Pulmonary artery endothelial cell (primary cell): ENCODE measurements at places on chromosomes 11 and 22.

DNA sequence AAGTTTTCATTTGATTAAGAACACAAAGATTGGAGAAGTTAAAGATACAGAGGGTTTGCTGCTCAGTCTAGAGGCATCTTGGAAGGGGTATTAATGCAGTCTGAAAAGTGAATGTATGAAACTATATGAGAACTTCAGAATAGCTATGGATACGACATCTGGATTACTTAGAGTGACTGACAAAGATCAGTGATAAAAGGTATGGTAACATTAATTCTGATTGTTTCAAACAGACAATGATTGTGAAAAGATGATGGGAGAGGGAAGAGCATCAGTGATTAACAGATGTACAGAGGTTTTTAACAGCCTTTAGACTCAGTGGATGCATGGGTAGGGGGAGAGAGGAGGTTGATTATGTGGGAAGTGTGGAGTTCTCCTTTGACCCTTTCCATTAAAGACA lies 919.4 kb upstream of the CNTN5 start:
- no peak for DNase-seq

DNA sequence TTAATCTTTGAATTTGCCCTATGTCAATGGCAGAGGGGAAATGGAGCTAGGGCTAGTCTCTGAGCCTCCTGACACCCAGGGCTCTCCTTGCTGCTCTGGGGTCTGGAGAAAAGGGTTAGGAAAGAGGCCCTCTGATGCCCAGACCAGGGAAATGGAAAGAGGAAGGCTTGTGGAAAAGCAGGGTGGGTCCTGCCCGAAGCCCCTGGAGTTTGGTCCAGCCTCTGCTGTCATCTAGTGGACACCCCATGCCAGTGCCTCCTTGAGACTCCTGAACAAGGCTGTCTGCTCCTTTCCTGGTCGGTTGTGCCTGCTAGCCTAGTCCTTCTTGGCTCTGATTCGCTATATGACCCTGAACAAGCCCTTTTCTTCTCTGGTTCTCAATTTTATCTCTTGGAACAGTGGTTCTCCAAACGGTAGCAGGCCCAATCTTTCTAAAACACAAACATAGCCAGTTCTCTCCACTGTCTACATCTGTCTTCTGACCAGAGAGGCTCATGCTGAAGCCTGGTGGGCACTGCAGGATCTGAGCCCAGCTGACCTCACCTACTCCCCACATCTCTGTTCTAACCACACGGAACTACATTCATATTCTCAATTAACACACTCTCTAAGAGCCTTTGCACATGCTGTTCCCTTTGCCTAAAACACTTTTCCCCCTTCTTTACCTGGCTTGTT lies 8.8 kb upstream of the PLA2G3 start:
- peak; percentile 72 for DNase-seq

- DNase-seq = no peak
Measured at GRCh38 chr11:92859156-92859690, 110.2 kb upstream of the MTNR1B start.

DNA sequence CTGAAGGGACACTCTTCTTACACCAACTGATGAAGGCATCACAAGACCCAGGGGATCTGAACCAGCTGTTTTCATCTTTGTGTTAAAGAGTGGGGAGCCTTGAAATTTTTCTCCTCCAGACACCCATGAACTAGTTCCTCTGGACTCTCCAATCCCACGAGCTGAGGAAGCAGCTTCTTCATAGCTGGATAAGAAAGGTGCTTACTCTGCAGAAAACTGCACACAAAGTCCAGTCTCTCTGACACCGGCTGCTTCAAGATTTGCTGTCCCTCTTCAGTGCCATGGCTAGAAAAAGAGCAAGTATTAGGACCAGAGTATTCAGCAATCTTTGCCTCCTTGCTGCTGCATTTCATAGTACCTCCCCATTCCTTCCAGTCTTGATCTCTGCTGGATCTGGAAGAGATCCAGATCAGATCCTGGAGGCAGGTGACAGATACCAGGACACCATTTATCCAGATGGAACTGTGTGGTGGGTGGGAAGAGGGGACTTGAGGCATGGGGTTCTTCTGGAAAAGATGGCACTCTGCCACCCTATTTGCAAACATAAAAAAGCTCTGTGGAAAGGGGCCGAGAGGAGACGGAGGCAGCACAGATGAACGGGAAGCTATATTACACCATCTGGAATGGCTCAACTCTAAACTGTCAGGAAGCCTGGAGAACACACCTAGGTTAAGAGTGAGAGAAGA lies 25.5 kb downstream of the IL18BP start:
- DNase-seq = no peak

GRCh38 chr22:20240447-20240764 lies 27.7 kb downstream of the RTN4R start:
- DNase-seq = no peak

DNA sequence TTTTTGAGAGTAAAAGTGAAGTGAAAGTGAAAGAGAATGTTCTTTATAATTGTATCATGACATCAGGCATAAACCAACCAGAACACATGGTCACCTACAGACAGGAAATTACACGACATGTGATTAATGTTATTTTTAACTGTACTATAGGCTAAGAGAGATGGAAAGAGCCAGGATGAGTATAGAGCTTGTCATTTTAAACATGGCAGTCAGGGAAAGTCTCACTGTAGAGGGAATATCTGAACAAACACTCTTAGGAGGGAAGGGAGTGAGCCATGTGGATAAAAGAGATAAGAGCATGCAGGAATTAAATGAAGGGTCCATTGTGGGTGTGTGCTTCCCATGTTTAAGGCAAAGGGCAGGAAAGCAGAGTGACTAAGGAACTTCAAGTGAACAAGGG lies 599.1 kb upstream of the FAT3 start:
- no peak for DNase-seq

GRCh38 chr11:120956710-120957495 lies 67.0 kb upstream of the TBCEL start:
- no peak for DNase-seq

- DNase-seq = no peak
Measured at GRCh38 chr11:119741369-119742262, 12.6 kb upstream of the NECTIN1 start.

DNA sequence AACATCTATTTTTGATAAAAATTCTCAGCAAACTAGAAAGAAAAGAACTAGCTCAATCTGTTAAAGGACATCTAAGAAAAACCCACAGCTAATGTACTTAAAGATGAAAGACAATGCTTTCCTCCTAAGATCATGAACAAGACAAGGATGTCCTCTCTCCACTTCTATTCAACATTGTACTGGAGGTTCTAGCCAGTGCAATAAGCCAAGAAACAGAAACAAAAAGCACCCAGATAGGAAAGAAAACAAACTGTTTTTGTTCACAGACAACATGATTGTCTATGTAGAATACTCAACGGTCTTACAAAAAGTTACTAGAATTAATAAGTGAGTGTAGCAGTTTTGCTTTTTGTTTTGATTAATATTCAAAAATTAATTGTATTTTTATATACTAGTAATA lies 7.8 kb downstream of the CD3D start:
- no peak for DNase-seq
